ENCODE measurements at places on chromosomes 5 and 9.

DNA sequence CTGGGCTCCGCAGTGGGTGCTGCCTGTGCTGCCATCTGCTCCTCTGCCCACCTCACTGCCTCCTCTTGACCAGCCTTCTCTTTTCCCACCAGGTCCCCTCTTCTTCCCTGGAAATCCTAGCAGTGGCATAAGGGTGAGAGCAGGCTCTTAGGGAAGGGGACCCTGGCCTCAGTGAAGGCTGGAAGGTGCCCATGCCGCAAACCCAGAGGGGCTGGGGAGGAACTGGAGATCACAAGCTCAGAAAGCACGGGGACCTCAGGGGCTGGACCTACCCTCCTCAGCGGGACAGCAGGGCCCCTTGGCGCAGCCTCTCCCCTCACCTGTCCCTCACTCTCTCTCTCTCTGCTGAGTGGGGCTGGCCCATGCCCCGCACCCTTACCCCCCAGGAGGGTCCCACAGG is 144.4 kb upstream of the IRX2 start:
- DNase-seq, result no peak

DNA sequence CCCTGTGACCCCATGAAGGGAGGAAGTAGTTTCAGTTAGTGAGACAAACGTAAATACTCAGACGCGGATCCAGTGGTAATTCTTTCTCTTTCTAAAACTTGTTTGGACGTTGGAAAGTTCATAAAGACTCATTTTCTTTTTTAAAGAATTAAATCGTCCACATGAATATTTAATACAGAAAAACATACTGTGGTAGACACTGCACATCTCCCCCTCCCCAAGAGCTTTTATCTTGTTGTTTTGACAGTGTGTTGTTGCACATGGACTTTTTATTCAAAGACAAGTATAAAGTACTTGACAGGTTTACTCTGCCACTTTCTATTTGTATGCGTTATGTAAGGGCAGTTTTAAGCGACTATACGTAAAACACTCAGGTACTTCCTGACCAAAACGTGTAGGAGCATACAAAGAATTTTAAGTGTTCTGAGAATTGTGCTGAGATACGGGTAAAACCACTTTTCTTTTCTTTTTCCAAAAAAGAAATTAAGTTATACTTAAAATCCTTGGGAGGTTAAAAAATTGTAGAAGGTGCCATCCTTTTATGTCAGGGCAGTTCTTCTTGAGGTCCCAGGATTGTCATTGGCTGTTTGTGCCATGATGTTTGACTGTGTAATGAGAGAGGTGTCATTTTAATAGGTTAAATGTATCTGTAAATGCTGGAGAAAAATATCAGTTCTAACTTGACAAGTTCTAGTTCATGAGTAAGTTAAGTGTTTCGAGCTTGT is 1.3 kb downstream of the NIPBL start:
- DNase-seq, result no peak

- DNase-seq, result no peak
These were observed 19.7 kb downstream of the C7 start for GRCh38 chr5:40928886-40929448.

GRCh38 chr5:99320436-99320835 is 391.6 kb upstream of the CHD1 start:
- no peak for DNase-seq

GRCh38 chr9:95736370-95736769 is 139.1 kb upstream of the ERCC6L2 start:
- DNase-seq, result no peak

DNA sequence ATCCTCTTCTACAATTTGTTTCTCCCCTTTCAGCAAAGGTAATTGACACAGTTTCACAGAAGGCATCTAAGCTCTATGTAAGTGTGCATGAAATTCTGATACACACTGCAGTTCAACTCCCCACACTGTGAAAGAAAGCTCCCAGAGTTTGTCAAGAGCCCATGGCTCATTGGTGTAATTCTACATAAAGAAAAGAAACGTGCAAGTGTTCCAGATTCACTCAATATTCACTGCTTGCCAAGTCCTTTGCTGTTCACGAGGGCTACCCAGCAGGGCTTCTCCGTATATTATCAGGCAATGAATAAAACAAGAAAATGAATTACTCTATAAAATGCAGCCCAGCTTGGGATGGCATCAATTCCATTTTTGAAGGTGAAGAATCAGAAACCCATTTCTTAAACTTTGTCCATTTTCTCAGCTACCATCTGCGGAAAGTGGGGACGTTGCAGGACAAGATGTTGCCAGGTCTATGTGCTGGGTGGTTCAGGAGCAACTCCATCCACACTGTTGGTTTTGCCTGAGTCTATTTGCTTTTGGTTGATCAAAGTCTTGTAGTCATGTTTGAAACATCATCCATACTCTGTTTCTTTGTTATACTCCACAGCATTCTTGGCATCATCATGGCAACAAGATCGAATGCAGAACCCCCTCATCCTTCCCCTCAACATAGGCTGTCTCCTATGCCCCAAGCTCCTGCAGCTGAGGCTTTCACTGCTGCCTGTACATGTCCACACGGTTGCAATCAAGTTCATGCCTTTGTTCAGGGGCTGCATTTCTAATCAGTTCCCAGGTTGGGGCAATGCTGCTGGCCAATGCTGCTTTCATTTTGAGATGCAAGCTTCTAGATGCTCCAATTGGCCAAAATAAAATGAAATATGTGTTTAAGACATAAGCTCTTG is 301.8 kb downstream of the MED10 start:
- no peak for DNase-seq

DNA sequence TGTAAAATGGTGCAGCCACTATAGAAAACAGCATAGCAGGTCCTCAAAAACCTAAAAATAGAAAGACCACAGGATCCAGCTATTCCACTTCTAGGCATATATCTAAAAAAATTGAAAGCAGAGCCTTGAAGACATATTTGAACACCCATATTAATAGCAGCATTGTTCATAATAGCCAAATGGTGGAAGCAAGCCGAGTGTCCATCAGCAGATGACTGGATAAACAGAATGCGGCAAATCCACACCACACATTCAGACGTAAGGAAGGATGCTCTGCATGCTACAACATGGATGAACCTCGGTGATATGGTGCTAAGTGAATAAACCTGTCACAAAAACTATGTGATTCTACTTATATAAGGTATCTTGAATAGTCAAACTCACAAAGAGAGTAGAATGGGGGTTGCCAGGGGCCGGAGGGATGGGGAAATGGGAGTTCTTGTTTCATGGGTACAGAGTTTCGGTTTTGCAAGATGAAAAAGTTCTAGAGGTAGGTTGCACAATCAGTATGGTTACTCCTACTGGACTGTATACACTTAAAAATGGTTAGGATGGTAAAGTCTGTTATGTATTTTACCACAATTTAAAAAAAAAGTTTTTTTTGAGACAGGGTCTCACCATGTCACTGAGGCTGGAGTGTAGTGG is 17.1 kb upstream of the HSD17B3 start:
- DNase-seq, result no peak

- no peak for DNase-seq
These were observed 123.4 kb upstream of the RETREG1 start for GRCh38 chr5:16740066-16740810.

DNA sequence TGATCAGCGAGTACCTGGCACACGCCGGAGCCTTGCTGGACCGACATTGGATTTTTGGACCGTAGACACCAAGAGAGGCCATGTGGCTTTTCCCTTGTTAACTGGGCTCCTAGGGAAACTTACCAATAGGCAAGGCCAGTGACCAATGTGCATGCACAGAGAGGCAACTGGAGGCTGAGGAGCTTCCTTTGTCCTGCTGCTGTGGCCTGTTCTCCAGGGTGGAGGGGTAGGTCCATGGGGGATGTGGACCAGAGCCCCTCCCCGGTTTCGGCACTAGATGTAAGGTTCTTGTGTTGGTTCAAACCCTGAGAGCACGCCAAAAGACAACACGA is 34.8 kb upstream of the ANXA2R start:
- DNase-seq, result no peak

DNA sequence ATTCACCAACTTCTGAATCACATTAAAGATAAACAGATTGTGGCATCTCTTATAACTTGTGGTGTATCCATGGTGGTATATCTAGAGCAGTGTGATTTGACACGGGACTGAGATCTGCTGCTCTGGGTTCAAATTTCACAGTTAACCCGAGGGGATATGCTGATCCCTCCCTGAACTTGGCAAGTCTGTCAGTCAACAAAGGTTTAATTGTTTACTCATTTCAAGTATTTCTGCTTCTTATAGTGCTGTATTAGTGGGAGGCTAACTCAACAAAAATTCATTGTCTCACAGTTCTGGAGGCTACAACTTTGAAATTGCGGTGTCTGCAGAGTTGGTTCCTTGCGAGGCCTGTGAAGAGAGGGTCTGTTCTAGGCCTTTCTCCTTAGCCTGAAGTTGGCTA is 1175.2 kb downstream of the PTPRD start:
- no peak for DNase-seq

DNA sequence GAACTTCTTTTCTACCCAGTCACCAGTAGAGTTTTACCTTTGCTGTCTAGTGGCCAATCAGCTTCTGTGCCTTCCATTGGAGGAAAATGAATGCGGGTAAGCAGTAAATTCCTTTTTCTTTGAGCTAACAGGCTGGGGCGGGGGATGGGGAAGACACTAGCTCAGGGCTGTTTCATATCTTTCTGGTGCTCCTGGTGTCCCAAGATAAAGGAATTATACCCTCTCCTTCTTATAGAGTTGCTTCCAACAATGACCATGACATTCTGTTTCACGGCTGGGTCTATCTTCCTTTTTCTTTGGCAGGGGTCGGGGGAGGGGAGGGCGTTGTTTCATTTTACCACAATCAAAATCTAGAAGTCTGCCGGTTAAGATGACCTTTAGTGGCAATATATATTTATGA is 51.2 kb upstream of the RPS23 start:
- no peak for DNase-seq

- no peak for DNase-seq
These were observed 297.8 kb upstream of the GRAMD2B start for GRCh38 chr5:126125407-126125806.

DNA sequence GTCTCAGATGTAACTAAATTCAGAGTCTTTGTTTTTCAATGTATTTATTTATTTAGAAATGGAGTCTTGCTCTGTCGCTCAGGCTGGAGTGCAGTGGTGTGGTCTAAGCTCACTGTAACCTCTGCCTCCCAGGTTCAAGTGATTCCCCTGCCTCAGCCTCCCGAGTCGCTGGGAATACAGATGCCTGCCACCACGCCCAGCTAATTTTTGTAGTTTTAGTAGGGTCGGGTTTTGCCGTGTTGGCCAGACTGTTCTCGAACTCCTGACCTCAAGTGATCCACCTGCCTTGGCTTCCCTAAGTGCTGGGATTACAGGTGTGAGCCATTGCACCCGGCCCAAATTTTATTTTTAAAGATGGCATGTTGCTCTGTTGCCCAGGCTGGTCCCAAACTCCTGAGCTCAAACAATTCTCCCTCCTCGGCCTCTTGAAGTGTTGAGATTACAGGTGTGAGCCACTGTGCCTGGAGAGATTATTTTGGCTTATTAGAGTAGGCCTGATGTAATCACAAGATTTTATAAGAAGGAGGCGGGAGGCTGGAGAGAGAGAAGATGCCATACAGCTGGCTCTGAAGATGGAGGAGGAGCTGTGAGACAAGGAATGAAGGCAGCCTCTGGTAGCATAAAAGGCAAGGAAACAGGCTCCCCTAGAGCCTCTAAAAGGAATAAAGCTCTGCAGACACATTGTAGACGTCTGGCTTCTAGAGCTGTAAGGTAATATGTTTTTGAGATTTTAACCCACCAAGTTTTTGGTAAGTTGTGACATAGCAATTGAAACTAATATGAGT is 12.9 kb upstream of the KLF9 start:
- DNase-seq, result no peak

GRCh38 chr9:126715382-126715781 is 89.5 kb upstream of the ZBTB43 start:
- no peak for DNase-seq

GRCh38 chr5:124524552-124525232 is 221.7 kb downstream of the ZNF608 start:
- DNase-seq, result no peak

GRCh38 chr9:15329539-15330109 is 22.6 kb upstream of the TTC39B start:
- no peak for DNase-seq

DNA sequence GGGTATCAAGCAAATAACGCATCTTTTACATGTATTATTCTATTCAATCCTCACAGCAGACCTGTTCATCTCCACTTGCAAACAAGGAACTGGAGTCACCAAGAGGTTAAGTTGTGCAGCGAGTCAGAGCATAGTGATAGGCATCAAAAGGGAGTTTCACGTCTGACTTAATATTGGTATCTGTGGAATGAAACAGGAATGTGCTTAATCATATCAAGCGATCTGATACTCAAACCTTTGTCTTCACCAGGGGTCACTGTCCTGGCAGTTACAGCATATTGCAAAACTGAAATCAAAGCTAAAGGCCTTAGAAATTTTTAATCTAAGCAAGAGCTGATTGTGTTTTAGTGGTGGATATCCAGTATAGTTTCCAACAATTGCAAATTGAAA is 271.6 kb downstream of the PLK2 start:
- DNase-seq, result no peak

Measured in right forelimb (tissue), 1 donor.